ENCODE measurements at places on chromosomes 12 and 14.
A peak's percentile ranks its signal among the peaks of the same experiment; 100 is the strongest.

GRCh38 chr12:128137140-128137539 lies 129.8 kb upstream of the TMEM132C start:
- no peak for DNase-seq

- no peak for DNase-seq
Measured at GRCh38 chr12:91695964-91696363, 449.7 kb downstream of the BTG1 start.

GRCh38 chr12:111222027-111222414 lies 146.9 kb downstream of the PHETA1 start:
- no peak for DNase-seq

DNA sequence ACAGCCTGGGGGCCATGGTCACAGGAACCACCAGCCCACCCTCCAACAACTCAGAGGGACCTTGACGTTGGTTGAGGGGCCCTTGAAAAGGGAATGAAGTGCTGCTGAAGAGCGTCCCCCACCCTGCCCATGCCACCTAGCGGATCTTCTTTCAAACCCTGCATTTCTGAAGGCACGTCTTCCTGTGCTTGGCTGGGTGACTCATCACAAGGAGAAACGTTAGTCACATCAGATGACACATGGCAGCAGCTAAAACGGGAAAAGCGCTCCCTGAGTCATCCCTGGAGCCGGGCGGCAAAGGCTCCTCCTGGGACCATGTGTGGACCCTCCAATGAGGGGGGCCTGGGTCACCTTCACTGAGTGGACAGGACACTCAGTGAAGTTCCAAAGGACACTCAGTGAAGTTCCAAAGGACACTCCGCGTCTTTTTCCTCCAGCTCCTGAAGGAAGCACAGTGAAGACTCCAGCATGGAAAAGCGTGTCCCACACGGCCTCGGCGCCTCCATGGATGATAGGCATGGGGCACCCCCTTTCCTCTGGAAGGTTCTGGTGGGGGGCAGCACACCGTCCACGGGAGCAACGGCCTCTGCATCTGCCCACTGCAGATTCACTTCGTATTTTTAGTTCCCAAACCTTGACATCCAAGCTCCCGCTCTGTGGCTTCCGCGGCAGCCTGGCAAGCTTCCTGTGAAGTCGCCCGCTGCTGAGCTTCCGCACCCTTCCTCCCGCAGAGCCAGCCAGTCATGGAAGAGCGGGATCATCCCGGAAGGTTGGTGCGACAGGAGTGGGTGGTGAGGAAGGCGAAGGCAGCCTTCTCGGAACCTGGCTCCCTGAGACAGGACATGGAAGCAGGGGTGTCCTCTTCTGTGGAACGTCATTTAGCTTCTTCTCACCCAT lies 383.4 kb downstream of the VRK1 start:
- DNase-seq: no peak

- no peak for DNase-seq
Measured at GRCh38 chr12:131273291-131273845, 319.7 kb downstream of the ADGRD1 start.

GRCh38 chr12:53105712-53106439 lies 2.6 kb downstream of the SOAT2 start:
- DNase-seq: peak; percentile 46

- no peak for DNase-seq
Measured at GRCh38 chr12:31736472-31736871, 7.7 kb upstream of the AMN1 start.

DNA sequence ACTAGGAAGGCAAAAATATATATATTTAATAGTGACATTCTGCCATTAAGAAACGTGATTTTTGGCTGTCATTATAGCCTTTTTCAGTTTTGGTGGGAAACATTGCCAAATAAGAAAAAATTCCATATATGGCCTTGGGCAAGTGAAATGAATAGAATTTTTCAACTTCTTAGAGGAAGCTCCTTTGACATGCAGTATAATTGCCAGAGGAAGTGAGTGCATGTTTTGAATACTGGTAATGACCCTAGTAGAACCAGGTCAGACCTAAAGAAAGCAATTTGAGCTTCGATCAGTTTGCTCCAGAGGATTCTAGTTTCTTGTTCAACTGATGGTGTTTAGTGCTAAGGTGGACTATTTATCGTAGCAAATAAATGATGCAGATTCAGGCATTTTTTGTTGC lies 26.2 kb upstream of the TRIM9 start:
- DNase-seq: no peak

GRCh38 chr12:57864442-57865083 lies 18.0 kb upstream of the CTDSP2 start:
- DNase-seq: no peak

DNA sequence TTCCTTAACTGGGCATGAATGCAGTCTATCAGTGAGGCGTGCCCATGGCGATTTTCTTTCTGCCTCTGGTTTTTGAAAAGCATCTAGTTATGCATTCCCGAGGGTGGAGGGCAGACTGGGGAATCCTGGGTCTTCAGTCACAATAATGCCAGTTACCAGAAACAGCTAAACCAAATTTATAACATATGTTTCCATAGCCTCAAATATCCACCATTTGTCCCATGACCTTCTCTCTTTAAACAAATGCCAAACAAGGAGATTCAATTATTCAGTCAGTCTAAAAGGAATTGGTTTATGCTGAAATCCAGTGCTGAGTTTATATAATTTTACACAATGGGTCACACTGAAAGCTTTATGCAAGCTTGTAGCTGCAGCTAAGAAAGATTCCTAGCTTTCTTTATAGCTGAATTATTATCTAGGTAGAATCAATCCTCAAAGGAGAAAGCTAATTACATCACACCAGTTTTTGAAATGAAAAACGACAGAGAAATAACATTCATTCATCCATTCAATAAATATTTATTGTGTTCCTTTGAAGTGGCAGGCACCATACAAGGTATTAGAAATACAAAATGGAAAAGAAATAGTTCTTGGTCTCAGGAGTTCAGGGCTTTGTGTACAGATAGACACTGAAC lies 131.3 kb upstream of the RAP1B start:
- no peak for DNase-seq

GRCh38 chr12:108403952-108404351 lies 64.8 kb upstream of the CMKLR1 start:
- DNase-seq: no peak

GRCh38 chr12:88141774-88142609 lies at the start of the genes CEP290 and TMTC3:
CEP290 (minus strand) TSS chr12:88142088; CDS start chr12:88141307, 781 bp downstream.
TMTC3 (plus strand) TSS chr12:88142307; CDS start chr12:88148316, 6,009 bp downstream.
- peak; percentile 95 for DNase-seq

- no peak for DNase-seq
Measured at GRCh38 chr12:113524495-113524894, 52.8 kb upstream of the LHX5 start.

- DNase-seq: no peak
Measured at GRCh38 chr14:22531451-22532344, 57.3 kb downstream of the DAD1 start.

DNA sequence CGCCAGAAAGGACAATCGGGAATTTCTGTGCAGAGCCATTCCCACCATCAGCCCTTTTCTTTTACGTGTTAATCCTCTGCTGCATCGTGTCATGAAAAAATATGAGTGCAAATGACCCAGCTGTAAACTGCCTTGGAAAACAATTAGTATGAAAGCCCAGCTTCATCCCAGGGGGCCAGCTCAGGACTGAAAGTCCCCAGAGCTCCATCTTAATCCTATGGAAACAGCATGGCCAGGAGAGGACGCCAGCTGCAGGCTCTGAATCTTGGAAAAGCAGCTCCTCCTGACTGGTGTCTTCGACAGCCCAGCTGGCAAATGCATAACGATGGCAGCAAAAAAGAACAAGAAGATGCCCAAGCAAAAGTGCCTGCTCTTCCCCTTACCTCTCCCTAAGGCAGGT lies 191.5 kb downstream of the NTF3 start:
- DNase-seq: no peak

DNA sequence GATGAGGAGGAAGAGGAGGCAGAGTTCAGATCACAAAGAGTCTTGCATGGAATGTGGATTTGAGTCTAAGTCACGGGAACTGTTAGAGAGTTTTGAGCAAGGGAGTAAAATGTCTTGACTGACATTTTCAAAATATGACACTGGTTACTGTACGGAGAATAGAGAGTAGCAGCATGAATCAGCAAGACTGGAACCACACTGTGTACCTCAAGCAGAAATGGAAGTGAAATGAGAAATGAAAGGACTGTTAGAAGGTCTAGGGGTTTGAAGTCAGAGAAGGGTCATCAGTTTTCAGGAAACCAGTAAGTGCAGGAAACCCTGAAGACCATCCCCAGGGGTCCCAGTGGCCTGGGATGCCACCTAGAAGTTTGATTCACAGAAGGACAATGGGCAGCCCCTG lies 236.3 kb downstream of the GALC start:
- no peak for DNase-seq

- no peak for DNase-seq
Measured at GRCh38 chr12:12476857-12477531, 85.7 kb downstream of the DUSP16 start.

GRCh38 chr14:61364243-61364642 lies 42.9 kb downstream of the PRKCH start:
- no peak for DNase-seq

GRCh38 chr14:71716041-71716772 lies 216.0 kb upstream of the RGS6 start:
- DNase-seq: no peak

GRCh38 chr14:74596741-74597450 lies 15.1 kb downstream of the LTBP2 start:
- DNase-seq: no peak

- DNase-seq: no peak
Measured at GRCh38 chr14:89418452-89418851, 1.4 kb upstream of the FOXN3 start.

GRCh38 chr12:15575671-15576541 lies 213.3 kb downstream of the EPS8 start:
- no peak for DNase-seq

- no peak for DNase-seq
Measured at GRCh38 chr14:59278111-59278510, 89.6 kb downstream of the DAAM1 start.

GRCh38 chr12:49798248-49798647 lies 30.0 kb downstream of the NCKAP5L start:
- no peak for DNase-seq

DNA sequence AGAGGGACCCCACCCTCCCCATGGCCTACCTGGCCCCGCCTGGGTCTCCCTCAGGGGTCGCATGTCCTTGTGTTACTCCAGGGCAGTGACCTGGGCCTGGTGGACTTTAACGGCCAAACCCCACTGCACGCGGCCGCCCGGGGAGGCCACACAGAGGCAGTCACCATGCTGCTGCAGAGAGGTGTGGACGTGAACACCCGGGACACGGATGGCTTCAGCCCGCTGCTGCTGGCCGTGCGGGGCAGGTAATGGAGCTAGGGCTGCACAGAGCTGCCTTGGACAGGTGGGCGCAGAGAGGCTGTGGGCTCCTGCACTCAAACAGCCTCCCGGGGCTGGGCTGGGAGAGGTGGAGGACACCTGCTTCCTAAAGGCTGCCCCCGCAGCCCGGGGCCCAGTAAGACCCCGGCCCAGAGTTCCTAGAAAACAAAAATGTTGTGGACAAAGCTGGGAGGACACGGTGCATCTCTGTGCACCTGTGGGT lies 21.6 kb downstream of the ASPG start:
- peak; percentile 38 for DNase-seq

DNA sequence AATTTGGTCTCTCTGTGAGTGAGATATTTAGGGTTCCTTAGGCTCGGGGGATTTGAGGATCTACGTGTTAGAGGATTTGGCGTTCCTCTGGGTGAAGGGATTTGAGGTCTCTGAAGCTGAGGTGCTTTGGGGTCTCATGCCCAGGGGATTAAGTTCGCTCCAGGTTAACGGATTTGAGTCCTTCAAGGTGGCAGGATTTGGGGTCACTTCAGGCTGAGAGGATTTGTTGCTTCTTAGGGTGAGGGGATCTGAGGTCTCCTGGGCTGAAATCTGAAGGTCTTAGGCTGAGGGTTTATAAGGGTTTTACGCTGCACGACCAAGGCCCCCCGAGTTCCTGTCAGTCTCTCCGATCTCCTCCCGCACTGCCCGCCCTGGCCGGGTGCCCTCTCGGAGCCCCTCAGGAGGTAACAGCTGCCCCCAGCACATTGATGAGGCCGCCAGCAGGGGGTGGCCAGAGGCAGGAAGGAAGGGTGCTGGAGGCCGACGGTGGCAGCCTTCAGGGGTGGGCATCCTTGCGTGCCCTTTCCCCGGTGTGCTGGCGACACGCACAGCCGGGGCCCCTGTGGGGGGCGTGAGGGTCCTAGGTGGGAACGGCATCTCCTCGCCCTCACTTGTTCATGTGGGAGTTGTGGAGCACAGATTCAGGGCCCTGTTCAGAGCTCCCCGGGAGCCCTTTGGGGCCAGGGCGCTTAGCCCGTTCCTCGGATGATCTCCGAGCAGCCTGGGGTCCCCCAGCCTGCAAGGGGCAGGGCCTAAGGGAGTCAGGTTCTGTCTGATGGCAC lies 14.3 kb downstream of the CEP170B start:
- DNase-seq: no peak

DNA sequence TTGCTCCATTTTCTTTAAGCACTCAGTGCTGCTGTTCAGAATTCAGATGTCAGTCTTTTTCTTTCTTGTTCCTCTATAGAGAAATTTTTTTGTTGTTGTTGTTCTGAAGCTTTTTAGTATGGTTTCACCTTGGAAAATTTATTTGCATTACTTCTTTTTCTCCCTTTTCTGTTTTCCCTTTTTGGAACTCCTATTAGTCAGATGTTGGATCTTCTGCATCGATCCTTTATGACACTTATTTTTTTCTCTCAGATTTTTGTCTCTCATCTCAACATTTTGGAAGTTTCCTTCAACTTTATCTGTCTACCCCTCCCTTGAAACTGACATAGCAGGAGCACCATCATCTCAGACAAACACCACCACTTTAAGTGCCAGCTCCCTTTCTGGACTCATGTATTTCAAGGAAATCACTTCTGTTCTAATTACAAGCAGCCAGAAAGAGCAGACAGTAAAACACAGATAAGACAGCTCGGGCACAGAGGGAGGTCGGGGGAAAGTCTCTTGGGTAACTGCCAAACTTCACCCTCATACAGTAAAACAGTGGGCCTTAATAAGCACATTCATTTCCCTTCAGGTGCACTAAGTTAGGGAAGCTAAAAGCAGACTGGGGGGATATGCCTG lies 222.7 kb upstream of the PLXNC1 start:
- no peak for DNase-seq

DNA sequence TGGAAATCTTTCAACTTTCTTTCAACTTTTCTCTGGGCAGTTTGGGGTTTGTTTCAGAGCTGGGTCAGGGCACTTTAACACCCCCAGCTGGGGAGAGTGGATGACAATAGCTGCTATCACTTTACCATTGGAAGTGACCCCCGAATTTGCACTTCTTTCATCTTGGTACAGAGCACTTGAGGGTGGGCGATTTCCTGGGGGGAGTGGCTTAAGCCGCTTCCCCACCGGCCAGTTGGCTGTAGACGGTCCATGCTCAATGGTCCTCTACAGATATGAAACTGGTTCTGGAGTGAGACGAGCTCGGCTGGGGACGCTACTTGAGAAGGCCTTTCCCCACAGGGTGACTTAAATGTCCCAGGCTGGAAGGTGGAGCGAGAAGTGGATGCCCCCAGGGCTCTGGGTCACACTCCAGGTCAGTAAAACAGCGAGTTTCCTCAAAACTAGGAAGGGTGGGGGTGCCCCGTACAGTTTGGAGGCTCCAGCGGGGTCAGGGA lies at the start of gene VRTN:
Gene VRTN (plus strand): TSS at position 231 of the 494 bp plus-strand sequence. CDS start 8,313 bp downstream, outside the sequence.
- no peak for DNase-seq

- no peak for DNase-seq
Measured at GRCh38 chr12:32501835-32502333, 102.5 kb downstream of the FGD4 start.

Data from sciatic nerve (tissue), 2 donors.